ENCODE measurements at places on chromosomes 1 and 21. TPM values are rescaled to one million over a fixed set of nuclear protein-coding genes. Genes with fewer than 3 reads are reported as not detected.

The CRYAA gene
- not detected for total RNA-seq

The CR1L gene
- total RNA-seq: not detected

The MRPL24 gene
- 134 TPM for total RNA-seq

The FABP3 gene
- total RNA-seq: not detected

The CASQ1 gene
- total RNA-seq: not detected

The TRAF3IP3 gene
- total RNA-seq: 392 TPM

The AMY1B gene
- not detected for total RNA-seq

The WDR64 gene
- total RNA-seq: not detected

The PRRX1 gene
- not detected for total RNA-seq

The HES4 gene
- total RNA-seq: 5.0 TPM

The UBASH3A gene
- total RNA-seq: 65.7 TPM

The KCNJ9 gene
- total RNA-seq: not detected

The TRAPPC3 gene
- 72.4 TPM for total RNA-seq

The CLCN6 gene
- 15.2 TPM for total RNA-seq

The PEAR1 gene
- 0.09 TPM for total RNA-seq

The AHDC1 gene
- total RNA-seq: 34.7 TPM

The CFHR1 gene
- total RNA-seq: not detected

The NHLH1 gene
- total RNA-seq: 0.54 TPM

The PLPPR5 gene
- not detected for total RNA-seq

The TNFRSF1B gene
- 145 TPM for total RNA-seq
